Stimulated activated CD8-positive, alpha-beta memory T cell treated with anti-CD3 and anti-CD28 coated beads, Interleukin-4, amount 100 ng/mL, for 4 hours (primary cell): ENCODE measurements at places on chromosomes 5 and 9.

GRCh38 chr9:22216730-22217172 lies 207.6 kb upstream of the CDKN2B start:
- no peak for DNase-seq

GRCh38 chr9:136840140-136840876 lies 2.0 kb upstream of the AJM1 start:
- no peak for DNase-seq

DNA sequence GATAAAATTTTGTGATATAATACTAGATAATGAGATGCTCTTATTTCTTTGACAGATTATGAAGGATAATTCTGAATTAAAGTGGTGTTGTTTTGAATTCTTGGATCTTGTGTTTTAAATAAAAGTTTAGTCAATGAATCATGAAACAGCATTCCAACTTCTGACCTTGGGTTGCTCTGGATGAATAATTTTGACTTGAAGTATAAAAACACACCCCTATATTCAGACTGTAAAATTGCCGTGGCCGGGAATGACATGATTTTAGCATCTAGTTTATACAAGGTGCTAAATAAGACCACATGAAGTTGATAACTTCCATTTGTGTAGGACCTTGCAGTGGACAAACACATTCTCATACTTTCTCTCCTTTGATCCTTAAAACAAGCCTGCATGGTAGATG lies 67.2 kb upstream of the DAP start:
- DNase-seq, result no peak

DNA sequence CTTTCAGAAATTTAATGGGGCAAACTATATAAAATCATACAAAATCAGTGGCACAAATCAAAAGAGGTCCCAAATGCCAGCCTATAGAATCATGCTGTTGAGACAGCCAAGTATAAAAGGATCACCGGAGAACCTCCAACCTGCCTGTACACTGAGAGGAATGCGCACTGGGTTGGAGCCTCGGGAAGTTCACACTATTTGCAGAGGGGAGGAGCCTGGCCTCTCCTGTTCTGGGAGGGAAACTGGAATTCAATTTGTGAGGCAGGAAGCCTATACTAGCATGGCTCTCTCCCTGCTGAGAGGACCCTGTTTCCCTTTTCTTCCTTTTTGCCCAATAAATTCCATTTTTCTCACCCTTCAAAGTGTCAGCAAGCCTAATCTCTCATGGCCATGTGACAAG lies 406.0 kb downstream of the HINT1 start:
- no peak for DNase-seq

DNA sequence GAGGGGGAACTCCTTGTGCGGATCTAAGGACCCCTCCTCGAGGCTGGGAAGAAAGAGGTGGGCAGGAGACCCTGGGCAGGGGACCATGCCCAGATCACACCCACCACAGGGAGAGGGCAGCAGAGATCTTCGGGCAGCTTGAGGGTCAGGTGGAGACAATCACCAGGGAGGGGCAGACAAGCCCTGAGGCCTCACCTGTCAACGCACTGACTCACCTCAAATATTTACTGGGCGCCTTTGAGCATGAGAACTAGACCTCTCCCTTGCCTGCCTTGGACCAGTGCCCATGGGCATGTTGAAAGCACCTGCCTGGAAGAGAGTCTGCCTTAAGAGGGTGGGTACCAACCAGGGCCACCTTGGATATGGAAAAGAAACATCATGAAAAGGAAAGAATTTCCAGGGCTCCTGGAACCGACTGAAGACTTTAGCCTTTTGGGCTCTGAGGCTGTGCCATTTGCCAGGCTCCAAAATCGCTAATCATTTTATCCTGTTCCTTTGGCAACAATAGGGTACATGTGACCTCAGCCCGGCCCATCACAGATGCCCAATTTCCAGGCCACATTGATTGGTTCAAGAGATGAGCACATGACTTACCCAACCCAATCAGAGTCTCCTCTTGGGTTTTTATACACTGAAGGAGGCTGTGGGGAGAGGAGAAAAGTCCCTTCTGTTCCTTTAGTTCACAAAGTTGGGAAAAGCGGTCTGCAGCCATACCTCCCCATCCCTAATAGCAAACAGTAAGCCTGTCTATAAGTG lies 10.4 kb upstream of the SPINK4 start:
- no peak for DNase-seq

- DNase-seq, result no peak
These were observed 81.9 kb downstream of the MED27 start for GRCh38 chr9:131997779-131998178.

DNA sequence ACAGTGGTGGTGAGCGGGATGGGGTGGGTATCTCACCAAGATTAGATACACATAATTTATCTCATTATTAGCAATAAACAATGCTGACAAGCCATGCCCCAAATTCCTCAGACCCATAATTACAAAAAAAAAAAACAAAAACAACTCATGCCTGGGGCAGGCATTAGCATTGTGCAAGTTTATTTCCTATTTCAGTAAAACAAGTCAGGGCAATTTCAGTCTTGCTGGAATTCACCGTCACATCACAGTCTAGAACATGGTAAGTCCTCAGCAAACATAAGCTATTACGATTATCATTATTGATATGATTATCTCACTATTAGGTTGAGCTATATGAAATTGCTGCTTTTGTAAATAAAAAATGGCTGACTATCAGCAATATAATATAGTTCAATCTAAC lies 57.5 kb upstream of the GNAQ start:
- no peak for DNase-seq

- no peak for DNase-seq
These were observed 94.3 kb upstream of the NIPAL4 start for GRCh38 chr5:157365732-157366131.

DNA sequence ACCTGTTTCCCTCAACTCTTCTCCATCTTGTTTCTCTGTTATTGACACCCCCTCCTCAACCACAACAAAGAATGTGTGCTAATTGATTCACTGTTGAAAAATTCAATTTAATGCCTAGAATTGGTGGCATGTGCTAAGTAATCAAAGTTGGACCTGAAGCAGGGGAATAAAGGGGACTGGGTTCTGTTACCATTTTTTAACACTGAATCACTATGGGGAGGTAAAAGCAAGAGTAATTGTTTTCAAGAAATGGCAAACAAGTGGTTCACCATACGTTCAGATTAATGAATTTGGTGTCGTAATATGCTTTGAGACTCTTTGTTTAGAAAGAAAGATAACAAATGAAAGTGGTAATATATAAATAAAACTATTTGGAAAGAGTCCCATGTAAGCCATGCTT lies 17.0 kb upstream of the SSBP2 start:
- DNase-seq, result no peak

- DNase-seq, result no peak
These were observed 20.2 kb downstream of the FANCC start for GRCh38 chr9:95297316-95297715.

DNA sequence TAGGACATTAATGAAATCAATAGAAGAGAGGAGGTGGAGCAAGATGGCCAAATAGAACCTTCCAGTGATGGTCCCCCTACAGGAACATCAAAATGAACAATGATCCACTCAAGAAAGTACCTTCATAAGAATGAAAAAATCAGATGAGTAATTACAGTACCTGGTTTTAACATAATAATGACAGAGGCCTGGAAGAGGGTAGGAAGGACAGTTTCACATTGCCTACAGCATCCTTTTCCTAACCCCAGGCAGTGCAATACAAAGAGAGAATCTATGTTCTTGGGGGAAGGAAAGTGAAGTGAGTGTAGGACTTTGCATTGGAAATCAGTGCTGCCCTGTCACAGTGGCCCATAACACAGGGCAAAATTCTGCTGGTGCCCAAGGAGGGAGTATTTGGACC lies 81.2 kb upstream of the SPTLC1 start:
- DNase-seq, result no peak

GRCh38 chr5:106019261-106019660 lies 1651.5 kb downstream of the EFNA5 start:
- DNase-seq, result no peak

GRCh38 chr5:12480487-12480886 lies 576.2 kb upstream of the CTNND2 start:
- no peak for DNase-seq

GRCh38 chr5:172658391-172658790 lies 17.3 kb downstream of the NEURL1B start:
- DNase-seq, result no peak

DNA sequence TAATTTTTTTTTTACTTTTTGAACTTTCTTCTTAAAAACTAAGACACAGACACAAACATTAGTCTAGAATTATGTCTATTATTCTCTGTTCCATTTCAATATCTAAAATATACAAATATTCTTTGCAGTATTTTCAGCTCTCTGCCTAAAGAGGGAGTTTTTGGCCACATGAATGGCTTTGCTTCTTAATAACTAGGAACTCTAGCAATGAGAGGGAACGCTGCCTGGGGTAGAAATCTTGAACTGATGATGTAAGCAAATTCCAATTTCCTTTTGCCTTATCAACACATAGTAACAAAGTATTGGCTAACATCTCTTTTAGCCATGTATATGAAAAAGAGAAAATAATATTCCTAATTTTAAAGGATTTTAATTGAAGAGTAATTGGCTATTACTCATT lies 51.9 kb downstream of the SLC25A46 start:
- DNase-seq, result no peak

DNA sequence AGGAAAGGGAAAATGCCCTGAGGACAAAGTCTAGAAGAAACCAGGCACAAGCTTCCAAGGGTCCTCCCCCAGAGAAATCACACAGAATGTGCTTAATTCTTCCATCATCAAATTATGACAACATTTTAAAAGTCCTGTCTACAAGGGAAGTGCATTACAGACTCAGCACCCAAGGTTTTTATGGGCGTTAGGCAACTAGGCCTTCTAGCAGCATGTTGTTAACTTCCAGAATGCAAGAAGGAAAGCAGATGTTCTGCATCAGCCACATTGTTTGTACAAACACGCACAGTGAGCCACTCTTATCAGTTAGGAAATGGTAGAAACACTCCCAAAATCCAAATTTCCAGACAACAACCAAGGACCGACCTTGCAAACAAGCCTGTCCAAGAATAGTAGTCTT lies 26.5 kb downstream of the SMC5 start:
- no peak for DNase-seq

DNA sequence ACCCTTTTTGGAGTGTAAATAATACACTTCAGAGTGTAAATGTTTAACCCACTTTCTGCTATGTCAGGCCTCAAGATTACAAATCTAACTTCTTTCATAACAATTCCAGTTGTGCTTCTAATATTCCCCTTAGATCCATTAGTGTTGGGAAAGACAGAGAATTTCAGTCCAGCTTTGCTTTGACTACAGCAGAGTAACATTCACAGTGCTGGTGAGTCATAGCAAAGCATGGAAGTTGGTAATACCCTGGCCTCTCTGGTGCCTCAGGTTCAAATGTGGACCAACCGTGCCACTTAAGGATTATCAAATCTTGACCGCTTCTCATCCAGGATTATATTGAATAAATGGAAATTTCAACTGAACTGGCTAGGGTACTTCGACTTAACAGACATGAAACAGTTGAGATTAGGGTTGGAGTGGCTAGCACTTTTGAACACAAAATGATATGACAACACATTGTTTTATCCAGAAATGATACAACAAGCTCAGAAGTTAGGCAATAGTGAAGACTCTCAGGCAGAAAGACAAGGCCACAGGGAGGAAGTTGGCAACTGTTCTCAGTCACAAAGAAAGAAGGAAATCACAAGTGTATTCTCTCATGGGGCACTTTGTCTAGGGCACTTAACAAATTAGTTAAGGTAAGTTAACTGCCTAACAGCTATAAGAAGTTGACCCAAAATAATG lies 24.4 kb upstream of the RASA1 start:
- DNase-seq, result no peak

DNA sequence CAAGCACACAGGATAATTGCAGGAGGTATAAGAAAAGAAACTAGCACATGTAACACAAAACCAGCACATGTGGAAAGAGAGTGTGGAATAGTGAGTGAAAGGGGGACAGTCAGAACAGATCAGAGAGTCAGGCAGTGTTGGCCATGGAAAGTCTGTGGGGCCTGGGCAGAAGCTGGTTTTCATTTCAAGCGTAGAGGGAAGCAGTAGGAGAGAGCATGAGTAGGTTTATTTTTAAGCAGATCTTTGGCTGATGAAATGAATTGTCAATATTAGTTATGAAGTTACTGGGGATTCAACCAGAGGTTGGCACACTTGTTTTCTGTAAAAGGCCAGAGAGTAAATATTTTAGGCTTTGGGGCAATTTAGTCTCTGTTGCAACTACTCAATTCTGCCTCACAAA lies 283.1 kb downstream of the SMARCA2 start:
- DNase-seq, result no peak

DNA sequence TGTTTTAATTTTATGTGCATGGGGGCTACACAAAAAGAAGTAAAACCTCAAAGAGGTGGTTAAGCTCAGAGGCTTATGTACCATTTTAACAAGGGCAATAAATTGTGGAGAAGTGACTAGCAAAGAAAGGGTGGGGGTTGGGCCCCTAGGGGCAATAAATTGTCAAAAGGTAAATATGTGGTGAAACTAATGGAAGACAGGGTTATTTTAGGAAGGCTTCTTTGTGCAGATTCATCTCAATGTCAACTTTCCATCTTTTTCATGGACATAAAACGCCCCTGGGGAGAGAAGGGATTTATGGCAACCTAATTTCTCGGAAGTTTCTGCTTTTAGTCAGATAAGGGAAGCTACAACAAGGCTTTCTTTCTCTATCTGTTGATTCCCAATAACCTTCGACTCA lies 42.5 kb upstream of the GOLM1 start:
- no peak for DNase-seq

DNA sequence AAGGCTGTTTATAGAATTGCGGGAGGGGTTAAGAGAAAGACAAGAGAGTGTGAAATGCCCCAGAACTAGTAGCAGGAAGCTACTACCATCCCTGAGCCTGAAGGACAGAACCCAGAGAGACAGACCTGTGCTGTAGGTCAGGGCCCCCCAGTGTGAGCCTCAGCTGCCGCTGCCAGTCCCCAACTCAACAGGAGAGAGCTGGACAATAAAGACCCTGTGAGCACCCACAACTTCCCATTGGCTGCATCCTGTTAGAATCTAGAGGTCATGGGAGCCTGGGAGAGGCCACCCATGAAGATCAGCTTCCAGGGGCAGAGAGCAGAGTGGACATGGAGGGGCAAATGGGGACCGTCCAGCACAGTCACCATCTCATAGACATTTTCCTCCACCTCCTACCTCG lies 127.2 kb upstream of the GABRP start:
- DNase-seq, result no peak

DNA sequence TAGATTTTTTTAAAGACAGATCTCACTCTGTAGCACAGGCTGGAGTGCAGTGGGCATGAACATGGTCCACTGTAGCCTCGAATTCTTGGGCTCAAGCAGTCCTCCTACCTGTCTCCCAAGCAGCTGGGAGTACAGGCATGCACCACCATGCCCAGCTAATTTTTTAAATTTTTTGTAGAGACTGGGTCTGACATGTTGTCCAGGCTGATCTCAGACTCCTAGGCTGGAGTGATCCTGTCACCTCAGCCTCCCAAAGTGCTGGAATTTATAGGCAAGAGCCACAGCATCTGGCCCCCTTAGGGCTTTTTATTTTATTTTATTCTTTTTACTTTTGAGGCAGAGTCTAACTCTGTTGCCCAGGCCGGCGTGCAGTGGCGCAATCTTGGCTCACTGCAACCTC lies 56.4 kb downstream of the NSD1 start:
- DNase-seq, result no peak

DNA sequence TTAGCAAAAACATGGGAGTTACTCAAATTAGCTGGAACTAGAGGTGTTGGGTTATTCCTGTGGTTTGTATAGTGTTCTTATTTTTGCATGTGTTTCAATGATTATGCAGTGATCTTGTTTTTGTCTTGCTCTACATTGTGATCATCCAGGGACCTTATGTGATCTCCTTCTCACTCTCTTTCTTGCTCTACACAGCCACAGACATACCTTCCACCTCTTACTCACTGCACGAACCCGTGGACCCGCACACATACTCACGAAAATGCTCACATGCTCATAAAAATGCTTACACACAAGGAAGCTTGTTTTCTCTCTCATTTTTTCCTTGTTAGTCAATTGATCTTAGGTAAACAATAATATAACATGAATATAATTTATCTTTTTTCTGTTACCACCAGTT lies 187.1 kb downstream of the KDM4C start:
- DNase-seq, result no peak
